GM12878 (cell line): ENCODE measurements at places on chromosomes 16 and 17.

GRCh38 chr17:77847221-77848085 is 111.0 kb upstream of the TNRC6C start:
- no peak for DNase-seq

GRCh38 chr17:21166595-21167210 is 39.9 kb downstream of the DHRS7B start:
- DNase-seq: no peak

GRCh38 chr16:86033016-86033474 is 134.1 kb downstream of the IRF8 start:
- DNase-seq: no peak

GRCh38 chr16:86072328-86073102 is 173.6 kb downstream of the IRF8 start:
- DNase-seq: no peak

DNA sequence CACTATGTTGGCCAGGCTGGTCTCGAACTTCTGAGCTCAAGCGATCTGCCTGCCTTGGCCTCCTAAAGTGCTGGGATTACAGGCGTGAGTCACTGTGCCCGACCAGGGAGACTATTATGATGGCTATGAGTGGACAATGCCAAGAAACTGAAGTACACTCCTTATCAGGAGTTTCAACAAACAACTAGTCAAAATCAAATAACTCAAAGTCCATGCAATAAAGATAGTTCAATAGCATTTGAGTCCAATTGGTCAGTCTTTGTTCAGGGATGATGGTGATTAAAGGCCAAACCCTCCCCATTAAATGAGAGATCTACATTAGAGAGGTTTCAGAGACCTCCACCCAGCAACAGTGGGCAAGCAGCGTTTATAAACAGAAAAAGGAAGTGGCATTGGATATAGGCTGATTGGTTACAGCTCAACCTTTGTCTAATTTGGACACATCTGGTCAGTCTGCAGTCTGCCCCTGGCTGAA is 8.0 kb downstream of the CHST5 start:
- DNase-seq: no peak

DNA sequence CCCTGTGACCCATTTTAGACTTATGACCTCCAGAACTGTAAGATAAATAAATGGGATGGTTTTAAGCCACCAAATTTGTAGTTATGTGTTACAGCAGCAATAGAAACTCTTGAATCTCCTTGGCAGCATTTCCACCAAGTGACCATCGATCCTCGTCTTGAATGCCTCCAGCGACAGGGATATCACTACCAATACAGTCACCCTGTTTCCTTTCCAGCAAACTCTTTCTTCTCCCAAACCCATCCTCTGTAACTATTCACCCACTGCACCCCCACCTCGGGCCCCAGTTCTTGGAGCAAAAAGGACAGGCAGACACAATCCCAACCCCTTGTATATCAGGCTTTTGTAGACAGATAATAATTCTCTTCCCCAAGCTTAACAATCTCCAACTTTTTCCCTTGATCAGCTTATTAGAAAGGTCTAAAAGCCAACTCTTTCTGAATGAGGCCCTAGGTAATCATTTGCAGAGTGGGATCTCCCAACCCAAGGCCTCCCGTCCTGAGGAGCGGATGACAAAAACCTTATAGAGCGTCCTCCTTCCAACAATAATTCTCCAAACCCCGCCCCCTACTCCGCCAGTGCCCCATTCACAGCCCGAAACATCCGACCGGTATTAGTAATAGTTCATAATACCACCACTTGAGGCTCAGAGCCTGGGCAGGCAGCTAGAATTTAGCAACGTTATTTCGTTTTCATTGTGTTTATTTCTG is 14.7 kb upstream of the PLLP start:
- no peak for DNase-seq

GRCh38 chr17:79803997-79804855 is 7.3 kb upstream of the CBX8 start:
- peak; percentile 43 for DNase-seq

- no peak for DNase-seq
Observed at GRCh38 chr17:3025421-3026124, 37.8 kb downstream of the OR1D5 start.

- no peak for DNase-seq
Observed at GRCh38 chr17:40415390-40415789, 2.3 kb downstream of the TOP2A start.

DNA sequence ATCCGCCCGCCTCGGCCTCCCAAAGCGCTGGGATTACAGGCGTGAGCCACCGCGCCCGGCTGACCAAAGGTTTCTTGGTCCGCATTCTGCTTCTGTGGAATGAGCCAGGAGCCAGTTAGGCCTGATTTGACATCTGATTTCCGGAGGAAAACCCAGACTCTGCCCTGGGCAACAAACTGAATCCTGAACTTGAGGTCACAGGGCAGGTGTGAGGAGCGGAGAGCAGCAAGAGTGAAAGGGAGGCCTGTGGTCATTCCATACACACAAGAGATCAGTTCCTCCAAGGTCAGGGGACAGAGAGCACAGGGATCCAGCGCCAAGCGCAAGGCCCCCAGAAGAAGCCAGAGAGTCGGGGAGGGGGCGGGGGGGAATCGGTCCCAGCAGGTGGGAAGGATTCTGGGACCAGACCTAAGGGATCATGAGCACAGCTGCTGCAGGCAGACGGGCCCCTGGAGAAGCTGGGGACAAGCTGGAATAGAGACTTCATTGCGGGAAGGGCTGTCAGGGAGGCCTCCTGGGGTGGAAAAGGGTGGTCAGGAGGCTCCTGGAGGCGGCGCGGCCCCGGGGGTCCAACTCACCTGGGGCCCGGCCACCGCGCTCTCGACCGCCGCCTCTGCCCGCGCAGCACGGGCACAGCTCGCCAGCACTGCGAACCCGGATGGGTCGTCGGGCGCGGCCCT is 436 bp downstream of the SHPK start:
- DNase-seq: no peak

DNA sequence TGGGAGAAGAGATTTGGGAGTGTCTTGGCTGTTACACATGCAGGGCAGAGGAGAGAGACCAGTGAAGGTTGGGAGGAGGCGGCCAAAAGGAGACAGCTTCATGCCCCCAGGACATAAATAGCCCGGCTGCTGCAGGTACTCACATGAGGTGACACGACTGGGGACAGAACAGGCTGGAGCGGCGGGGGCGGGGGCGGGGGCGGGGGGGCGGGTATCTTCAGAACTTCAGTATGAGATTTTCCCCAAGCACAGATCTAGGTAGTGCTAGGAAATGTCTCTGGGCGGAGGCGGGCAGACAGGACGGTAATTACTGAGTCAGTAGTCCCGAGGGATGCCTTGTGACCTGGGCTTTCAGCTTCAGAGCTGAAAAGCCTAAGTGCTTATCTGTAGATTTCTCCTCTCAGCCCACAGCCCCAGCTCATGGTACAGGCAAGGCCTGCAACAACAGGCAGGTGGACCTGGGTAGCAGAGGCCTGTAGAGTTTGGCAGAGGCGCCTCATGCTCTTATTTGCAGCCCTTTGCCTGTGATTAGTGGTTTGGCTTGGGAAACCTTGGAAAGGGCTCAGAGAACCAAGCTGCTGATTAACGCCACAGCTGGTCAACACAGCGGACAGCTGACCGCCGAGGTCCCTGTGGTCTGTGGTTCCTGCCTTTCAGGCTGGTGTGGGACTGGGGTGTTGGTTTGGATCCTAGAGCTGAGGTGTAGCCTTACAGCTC is 24.5 kb downstream of the UNK start:
- DNase-seq: peak; percentile 57

GRCh38 chr16:3182608-3183444 is 5.2 kb upstream of the OR1F1 start:
- DNase-seq: no peak

- DNase-seq: no peak
Observed at GRCh38 chr17:61450641-61451537, 1.3 kb upstream of the TBX4 start.

DNA sequence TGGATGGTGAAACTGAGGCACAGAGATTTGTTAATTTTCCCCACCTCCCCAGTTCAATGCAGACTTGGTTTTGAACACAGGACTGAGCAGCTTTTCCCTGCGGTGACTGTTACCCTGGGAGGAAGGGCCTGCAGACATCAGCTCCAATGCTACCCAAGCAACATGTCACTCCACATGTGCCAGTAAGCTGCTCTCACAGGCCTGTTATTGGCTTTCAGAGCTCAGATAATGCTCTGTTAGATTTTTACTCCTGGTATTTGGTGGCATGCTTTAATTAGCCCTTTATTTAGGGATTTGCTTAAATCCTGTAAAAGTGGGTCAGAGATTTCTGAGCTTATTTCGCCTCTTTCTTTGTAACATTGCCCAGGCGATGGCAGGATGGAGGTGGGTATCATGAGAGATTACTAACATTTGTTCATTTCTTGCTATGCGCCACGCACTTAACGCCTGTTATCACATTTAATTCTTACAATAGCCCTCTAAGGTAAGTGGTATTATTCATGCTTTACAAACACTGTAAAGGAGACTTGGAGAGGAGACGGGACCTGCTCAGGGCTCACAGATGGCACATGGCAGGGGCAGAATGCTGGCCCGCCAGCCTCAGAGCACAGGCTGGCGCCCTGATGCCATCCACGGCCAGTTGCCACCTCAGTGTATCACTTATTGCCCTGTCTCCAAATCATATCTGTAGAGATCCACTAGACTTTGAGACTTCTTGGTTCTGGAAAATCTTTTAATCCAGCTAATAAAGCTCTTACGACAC is 84.0 kb upstream of the CACNG5 start:
- no peak for DNase-seq

GRCh38 chr16:14399378-14400284 is 230.4 kb downstream of the PARN start:
- peak; percentile 60 for DNase-seq

- DNase-seq: no peak
Observed at GRCh38 chr17:19539841-19540311, 6.2 kb downstream of the SLC47A1 start.

- peak; percentile 39 for DNase-seq
Observed at GRCh38 chr17:35460354-35460851, 11.8 kb upstream of the SLFN13 start.

DNA sequence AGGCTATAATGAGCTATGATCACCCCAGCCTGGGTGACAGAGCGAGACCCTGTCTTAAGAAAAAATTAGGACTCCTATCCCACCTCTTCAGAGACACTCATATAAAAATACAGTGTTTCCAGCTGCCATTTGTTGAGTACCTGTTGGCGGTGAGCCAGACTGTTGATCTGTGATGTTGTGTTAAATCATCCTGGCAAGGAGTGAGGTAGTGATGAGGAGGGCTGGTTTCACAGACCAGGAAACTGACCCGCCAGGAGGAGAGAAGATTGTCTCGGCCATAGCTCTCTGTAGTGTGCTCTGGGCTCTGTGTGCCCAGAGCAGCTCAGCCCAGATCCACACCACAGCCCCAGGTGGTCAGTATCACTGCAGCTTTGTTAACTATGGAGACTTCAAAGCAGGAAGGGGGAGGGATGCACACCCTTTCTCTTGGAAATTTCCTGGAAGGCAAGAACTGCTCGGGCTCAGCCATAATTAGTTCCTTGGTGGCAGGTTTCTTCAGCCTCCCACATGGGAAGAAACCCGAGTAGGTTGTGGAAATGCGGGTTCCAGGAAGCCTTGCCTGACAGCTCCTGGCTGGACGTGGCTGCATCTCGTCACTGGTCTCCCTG is 343.0 kb downstream of the SNX29 start:
- no peak for DNase-seq

DNA sequence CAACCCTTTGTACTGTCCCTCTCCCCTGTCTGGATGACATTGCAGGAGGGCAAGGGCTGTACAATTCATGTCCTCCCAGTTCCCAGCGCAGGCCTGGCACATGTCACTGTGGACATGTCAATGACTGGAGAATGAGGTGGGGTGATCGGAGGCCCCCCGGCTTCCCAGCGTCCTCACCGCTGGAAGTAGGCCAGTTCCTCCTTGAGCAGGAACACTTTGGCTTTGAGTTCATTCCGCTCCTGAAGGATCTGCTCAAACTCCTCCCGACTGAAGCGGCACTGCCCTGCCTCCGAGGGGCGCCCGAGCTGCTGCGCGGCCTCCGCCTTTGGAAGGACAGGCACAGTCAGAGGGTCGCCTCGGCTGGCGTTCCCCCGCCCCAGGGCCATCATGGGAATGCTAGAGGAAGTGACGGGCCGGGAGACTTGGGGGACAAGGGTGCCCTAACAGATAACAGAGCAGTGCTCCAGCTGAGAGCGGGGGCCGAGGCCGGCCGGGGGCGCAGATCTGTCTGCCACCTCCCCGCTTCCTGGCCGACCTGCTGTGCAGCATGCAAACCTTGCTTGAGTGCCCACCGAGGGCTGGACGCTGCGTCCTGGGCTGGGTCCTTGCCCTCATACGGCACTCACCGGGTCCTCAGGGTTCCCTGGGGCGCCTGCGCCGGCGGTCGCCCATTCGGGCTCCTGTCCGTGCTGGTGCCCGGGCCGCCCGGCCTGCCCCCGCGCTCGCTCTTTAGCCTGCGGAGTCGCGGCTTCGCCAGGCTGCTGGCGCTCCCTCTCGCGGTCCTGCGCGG is 1.3 kb downstream of the RILP start:
- no peak for DNase-seq

- no peak for DNase-seq
Observed at GRCh38 chr17:82647593-82648164, 565 bp downstream of the WDR45B start.

GRCh38 chr16:67514382-67514828 is 14.2 kb upstream of the RIPOR1 start:
- peak; percentile 90 for DNase-seq

DNA sequence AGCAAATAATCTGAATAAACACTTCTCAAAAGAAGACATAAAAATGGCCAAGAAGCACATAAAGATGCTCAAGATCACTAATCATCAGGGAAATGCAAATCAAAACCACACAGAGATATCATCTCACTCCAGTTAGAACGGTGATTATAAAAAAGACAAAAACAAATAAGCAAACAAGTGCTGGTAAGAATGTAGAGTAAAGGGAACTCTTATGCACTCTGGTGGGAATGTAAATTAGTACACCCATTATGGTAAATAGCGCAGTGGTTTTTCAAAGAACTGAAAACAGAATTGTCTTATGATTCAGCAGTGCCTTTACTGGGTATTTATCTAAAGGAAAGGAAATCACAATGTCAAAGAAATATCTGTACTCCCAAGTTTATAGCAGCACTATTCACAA is 343.2 kb downstream of the HAPSTR1 start:
- no peak for DNase-seq

- DNase-seq: no peak
Observed at GRCh38 chr17:60947100-60947499, 269.4 kb downstream of the BCAS3 start.

- no peak for DNase-seq
Observed at GRCh38 chr17:63477480-63478440, 899 bp downstream of the ACE start.

- DNase-seq: no peak
Observed at GRCh38 chr17:41060052-41060604, at the start of gene KRTAP2-3. Gene KRTAP2-3, minus strand, starts transcription at chr17:41060114. Its CDS starts 64 bp downstream, at chr17:41060050.

GRCh38 chr16:49352892-49353291 is 20.7 kb upstream of the C16orf78 start:
- DNase-seq: no peak

DNA sequence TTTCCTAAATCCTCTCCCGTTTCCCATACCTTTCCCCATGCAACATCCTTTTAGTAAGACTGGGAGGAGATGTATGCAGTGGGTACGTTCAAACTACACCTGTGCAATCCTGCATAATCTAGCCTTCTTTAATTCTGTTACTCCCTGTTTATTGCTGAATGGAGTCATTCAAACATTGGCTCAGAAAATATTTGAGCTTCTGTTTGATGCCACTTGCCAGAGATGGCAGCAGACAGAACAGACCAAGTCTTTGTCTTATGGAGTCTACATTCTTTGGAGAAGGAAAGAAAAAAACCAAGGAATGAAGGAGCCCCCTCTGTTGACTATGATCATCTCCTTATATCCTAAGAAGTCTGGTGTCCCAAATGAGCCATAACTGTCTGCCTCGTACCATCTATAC is 288.8 kb downstream of the HAPSTR1 start:
- no peak for DNase-seq
